ENCODE measurements at places on chromosomes 4 and X.
A peak's percentile ranks its signal among the peaks of the same experiment; 100 is the strongest.

GRCh38 chrX:104270916-104271512, 16.3 kb upstream of the ESX1 start:
- DNase-seq: no peak

DNA sequence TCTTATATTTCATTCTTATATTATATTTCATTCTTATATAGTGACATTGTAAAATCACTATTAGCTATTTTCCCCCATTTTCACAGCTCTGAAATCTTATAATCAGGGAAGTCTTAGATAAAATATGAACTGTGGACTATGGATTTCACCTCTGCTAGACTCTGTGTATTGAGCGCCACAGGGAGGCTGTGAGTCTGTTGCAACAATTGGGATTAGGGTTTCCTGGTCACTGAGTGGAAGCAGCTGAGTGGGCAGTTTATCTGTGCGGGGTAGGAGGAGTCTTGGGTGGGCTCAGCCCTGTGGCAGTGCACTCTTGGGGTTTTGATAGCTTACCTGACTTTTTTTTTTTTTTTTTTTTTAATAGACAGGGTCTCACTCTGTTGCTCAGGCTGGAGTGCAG, 249.5 kb downstream of the PTTG2 start:
- DNase-seq: no peak

DNA sequence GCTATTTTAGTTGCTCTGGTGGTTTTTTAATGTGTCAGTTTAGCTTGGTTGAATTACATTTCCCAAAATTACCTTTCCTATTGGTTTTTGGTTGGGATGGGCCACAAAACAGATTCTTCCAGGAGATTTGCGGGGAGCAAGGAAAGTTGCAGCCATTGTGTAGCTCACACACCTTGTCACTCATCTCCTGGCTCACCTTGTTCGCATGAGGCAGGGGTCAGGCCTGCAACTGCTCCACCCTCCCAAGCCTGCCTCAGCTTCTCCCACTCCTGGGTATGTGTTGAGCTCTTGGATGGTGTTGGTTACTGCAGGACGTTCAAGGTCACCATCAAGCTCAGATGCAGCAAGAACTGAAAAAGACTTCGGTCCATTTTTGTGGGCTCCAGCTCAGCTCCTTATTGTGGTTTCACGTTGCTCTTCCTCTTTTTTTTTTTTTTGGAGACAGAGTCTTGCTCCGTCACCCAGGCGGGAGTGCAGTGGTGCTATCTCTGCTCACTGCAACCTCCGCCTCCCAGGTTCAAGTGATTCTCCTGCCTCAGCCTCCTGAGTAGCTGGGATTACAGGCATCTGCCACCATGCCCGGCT, 95.6 kb upstream of the METTL14 start:
- no peak for DNase-seq

DNA sequence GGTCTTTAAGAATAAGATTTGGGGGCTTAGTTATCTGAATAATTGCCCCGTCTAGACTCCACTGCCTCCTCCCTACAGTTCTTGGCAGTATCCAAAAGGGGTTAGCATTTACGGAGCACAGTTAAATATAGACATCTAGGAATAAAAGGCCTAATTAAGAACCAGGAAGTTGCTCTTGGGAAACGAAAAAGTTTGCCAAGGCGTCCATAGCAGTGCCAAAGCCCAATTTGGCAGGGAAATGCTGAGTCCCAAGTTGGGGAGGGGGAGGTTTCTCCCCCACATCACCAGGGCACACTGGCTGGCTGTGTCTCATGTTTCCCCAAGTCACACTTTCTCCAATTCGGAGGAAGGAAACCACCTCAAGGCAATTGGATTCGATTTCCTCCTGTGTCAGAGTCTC, 338.7 kb downstream of the FBXW7 start:
- DNase-seq: no peak

DNA sequence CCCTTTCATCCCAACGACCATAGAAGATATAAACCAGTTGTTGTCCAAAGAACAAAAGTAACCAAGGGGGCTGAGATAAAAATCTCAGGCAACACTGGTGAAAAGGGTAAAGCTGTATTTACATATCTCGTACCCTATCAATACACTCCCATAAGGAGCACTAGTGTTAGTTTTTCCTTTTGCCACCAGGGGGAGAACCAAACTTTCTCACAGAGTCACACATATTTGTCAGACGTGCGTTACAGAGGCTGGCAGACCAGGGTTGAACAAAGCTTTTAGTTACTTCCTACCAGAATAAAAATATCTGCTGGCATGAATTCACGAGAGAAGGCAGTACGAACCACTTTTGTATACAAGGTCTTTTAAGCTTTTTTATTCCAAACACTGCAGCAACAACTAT, 88.3 kb downstream of the AMELX start:
- DNase-seq: peak; percentile 5

- no peak for DNase-seq
Measured at GRCh38 chrX:42714981-42715700, 62.8 kb downstream of the PPP1R2C start.

DNA sequence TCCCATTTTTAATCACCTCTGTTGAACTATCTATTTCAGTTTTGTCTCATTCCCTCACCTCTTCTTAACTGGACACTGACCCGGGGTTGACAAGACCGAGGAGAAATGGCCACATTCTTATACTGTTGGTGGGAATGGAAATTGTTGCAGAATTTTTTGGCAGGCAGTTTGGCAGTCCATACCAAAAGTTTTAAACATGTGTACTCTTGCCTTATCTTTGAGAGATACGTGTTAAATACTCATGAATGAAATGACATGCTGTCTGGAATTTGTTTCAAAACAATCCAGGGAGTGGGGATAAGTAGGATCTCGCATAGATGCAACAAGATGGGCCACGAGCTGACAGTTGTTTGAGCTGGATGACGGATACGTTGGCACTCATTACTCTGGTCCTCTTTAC, 12.1 kb downstream of the FGFBP1 start:
- no peak for DNase-seq

DNA sequence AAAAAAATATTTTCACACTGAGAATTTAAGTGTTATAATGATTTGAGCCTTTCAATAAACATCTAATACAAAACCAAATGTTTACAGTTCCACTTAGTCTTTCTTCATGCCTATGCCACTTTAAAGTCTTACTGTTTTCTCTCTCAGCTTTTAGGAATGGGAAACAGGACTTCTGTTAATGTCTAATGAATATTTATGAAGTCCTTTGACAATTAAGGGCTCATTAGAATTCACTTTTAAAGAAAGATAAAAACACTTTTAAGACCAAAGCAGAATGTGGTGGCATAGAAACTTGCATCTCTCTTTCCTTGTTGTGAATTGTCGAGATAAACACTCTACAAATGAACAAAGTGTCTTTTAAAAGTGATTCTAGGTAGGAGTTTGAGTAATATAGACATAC, 315.9 kb downstream of the BMPR1B start:
- no peak for DNase-seq

DNA sequence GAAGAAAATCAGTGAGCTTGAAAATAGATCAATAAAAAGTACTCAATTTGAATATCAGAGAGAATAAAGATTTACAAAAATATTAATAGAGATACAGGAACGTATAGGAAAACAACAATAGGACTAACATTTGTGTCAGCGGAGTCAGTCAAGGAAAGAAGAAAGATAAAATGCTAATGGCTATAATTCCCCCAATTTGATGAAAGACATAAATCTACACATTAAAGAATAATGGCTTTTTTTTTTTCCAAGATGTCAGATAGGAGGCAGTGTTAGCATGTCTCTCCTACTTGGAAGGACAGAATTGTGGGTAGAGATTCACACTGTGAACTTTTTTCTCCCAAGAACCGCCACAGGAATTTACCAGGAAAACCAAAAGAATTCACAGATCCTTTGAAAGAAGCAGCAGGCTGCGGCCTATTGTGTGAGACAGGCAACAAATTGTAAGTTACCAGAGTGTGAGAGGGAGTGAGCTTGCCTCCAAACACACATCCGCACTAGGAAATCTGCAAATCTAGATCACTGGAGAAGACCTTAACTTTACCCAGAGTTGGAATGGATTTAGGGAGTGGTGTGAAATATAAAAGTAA, 249.9 kb downstream of the PRDM5 start:
- no peak for DNase-seq

DNA sequence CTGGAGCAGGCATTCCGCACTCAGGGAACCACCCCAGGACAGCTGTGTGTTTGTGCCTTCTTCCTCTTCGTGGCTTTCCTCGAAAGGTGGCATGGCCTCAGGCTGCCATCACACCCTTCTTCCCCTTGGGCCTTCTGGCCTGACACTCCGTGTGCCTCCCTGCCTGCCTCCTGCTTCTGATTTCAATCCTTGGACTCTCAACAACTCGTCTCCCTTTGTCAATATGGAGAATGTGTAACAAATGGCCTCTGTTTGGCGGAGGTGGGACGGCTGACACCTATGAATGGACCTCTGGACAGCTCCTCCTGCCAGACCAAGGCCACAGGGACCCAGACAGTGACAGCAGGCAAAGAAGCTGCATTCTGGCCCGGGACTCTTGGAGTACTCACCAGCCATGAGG, 137.0 kb downstream of the ENPP6 start:
- no peak for DNase-seq

GRCh38 chr4:25890571-25891485, 23.2 kb upstream of the SMIM20 start:
- peak; percentile 54 for DNase-seq

DNA sequence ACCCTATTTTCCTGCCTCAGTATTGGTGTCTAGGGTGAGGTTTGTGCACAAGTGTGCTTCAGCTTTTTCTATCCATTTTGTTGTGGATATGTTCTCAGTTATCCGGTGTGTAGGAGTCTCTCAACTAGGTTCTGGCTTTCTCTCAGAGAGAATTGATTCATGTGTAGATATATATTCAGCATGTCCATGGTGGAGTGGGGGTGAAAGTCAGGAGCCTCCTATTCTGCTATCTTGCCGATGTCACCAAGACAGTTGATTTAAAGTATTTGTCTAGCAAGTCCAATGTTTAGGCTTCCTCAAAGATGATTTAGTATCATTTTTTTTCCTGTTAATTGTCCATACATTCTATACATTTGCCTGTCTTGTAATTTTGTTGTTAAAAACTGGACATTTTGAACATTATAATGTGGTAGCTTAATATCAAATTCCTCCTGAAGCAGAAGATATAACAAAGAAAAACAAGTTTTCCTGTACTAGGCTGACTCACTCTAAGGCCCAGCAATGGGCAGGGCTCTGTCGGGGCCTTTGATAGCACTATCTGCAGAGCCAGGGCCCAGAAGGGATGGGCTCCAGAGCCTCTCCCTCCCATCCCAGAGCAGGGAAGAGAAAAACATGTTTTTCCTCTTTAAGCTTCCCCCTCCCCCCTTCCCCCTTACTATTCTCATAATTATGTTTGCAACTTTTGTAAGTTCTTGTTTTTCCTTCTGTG, 37.6 kb downstream of the GLUD2 start:
- DNase-seq: no peak

- DNase-seq: no peak
Measured at GRCh38 chr4:121881158-121881557, 10.9 kb upstream of the BBS7 start.

GRCh38 chrX:78831523-78831922, 84.0 kb downstream of the LPAR4 start:
- DNase-seq: no peak

GRCh38 chr4:159071969-159072765, 30.7 kb upstream of the RAPGEF2 start:
- no peak for DNase-seq

All from NCI-H187 (cell line).